ENCODE measurements at places on chromosomes 6 and 20.

DNA sequence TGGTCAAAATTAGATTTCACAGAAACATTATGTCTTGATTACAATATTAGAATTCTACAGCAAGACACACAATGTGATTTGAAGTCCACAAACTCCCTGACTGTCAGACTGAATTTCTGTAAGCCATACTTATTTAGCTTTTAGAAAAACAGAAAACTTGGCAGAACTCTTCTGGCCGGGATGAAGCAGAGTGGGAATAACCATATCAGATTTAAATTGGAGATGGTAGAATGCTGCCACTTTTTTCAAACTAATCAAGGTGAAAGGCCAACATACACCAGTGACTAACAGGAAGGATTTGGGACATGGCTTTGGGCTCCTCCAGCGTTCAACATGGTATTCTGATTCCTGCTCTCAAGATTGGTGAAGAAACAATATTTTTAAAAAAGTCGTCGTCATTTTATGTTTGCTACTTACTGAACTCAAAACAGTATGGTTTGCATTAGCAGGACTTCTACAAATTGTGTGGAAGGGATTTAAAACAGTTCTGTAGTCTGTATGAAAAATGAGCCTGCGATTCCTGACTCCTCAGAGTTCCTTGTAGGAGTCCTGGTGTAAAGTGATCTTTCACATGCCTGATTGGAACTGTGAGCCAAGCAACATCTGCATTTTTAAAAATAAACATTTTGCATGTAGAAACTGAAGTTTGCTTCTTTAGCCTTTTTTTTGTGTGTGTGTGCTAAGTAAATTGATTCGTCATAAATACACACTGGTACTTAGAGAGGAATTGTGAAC, 297.9 kb upstream of the SOX4 start:
- DNase-seq: no peak

DNA sequence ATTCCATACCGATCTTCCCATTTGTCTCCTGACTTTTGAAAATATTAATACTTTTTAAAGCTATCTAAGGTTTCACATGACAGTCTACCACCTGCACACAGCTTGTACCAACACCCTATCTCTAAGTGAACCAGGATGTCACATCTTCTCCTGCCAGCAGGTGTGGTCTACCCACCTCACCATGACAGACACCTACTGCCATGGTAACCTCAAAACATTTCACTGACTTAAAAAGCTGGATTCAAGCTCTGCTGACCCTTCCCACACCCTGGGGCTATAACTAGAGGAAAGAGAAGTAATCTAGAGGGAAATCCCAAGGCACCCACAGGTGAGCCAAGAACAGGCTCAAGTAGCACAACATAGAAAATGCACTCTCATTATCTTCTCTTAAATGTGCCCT, 1.2 kb downstream of the SLC17A3 start:
- DNase-seq: no peak

DNA sequence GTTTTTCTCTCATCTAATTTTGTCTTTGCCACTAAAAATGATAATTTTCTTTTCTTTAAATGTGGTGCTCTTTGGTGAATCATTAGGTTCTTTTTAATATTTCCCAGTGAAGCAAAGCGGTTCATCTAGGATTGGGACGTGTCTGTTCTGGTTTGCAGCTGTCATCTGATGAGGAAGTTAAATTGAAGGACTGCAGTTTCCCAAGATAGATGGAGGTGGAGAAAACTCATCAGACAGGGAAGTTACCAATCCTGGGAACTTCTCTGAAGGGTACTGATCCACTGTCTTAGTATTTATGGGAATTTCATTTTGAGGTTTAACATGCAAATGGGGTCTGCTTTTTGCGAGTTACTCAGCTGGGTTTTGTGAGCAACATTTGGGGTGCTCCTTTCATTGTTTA, 2.4 kb upstream of the AARS2 start:
- no peak for DNase-seq

DNA sequence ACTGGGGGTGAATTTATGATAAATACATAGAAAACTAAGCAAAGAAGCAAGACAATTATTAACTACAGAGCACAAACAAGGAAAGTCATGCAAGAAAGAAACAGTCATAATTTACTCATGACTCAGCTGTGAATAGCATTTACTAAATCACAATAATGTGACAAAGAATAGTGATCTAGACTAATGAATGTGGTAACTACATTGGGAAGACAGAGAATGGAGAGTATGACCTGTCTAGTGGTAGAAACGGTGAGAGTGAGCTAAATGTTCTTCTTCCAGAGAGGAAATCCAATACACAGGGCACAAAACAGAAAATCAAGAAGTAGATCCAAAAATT, 153.5 kb upstream of the DST start:
- peak; percentile 49 for DNase-seq

DNA sequence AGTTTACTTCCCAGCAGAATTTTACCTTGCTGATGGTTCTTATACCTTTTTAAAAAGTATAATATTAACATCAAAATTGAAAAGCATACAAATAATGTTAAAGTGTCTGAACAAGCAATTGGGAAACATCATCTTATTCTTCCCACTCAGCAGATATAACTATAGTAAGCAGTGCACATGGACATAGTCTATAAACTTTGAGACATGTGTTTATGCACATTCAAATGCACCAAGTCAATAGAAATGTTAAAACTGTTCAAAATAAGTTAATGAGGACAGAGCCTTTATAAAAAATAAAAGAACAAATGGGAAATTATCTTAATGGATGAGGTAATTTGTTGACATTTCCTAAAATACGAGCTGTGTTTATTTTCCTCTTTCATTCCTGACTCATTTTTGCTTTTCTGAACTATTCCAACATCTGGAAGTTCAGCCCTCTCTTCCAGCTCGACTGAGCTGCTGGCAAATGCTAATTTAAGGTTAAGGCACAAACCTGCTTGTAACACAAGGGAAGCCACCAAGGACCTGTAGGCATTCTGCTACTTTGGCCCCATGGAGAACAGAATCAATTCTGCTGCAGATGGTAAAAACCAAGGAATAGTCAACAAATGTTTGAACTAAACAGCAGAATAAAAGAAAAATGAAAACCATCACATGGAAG, 110.3 kb upstream of the MAP3K4 start:
- no peak for DNase-seq

DNA sequence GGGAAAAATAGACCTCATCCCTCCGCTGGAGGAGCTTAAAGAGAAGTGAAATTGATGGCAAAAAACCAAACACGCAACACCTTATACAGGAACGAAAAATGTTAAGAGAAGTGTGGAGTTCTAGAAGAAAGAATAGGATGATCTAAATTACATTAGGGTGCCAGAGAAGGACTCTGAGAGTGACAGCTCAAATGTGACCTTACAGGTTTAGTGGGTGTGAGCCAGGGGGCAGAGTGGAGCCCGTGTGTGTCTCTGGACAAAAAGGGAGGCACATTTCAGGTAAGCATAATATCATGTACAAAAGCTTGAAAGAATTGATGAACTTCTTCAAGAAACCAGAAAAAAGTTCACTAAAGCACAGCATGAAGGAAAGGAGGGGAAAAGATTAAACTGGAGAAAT, 20.8 kb downstream of the HLA-DRA start:
- DNase-seq: no peak

GRCh38 chr6:3122823-3123182, 4.3 kb downstream of the BPHL start:
- no peak for DNase-seq

All from fibroblast of skin of scalp (primary cell).